ENCODE measurements at places on chromosomes 1 and 21.

DNA sequence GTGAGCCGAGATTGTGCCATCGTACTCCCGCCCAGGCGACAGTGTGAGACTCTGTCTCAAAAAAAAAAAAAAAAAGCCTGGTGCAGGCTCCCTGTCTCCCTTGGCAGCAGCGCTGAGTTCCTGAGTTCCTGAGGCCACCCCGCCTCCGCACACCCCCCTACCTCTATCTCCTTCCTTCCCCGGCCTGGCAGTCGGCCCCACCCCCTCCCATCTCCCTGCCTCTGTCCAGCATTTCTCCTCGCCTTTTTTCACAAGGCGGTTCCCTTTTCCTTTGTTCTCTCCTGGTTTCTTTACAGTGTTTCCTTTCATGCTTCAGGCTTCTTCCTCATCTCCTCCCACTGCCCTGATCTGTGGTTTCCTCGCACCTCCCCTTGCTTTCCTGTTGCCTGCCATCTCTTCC is 2.7 kb downstream of the RORC start:
- no peak for DNase-seq

- no peak for DNase-seq
Measured at GRCh38 chr1:157785248-157785647, 8.3 kb upstream of the FCRL2 start.

DNA sequence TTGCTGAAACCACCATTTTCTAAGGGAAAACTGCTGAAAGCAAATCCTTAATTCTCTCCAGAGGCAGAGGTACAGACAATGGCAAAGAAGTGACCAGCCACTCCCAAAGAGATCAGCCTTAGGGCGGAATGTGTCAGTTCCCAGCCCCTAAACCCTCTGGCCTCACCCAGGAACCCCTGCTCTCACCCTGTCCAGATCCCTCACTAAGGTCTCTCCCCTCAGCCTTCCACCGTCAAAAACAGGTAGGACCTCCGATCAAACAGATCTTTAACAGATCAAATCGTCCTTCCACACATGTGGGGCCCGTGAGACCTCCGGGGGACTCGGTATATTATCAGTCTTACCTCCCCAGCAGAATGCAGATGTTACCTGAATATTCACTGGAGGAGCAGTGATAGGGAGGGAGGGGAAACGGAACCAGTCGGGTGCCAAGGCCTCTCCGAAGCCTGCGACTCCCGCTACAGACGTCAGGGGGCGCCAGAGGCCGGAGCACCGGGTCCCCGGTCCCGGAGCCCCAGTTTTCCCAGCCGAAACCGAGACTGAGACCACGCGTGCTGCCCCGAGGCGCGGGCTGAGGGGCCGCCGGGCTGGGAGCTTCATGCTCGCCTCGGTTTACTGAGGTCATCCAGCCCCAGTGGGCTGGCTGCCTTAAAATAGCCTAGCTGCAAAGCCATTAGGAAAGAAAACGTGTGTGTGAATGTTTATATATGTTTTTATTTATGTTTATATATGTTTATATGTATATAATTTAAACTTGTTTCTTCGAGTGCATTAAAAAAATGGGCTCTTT is 23.6 kb downstream of the GPA33 start:
- DNase-seq: peak; percentile 89

DNA sequence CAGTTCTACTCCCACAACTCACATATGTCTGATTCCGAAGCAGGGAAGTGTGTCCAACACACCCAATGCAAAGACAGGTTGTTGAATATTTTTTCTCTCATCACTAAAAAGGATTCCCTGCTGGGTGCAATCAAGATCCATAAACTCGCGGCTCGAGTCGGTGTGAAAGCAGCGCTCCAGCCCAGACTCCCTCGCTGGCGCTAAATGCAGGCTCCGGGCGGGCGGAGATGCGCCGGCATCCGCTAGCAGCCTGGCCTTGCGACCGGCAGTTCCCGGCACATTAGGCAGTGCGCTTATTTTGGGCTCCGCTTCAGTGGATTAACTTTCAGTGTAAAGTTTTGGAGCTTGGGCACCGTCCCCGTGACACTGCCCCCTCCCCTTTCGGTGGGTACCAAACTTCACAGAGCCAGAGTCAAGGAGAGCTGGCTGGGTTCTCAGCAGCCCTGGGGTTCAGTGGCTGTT is 87.7 kb upstream of the POU3F1 start:
- DNase-seq: peak; percentile 49

DNA sequence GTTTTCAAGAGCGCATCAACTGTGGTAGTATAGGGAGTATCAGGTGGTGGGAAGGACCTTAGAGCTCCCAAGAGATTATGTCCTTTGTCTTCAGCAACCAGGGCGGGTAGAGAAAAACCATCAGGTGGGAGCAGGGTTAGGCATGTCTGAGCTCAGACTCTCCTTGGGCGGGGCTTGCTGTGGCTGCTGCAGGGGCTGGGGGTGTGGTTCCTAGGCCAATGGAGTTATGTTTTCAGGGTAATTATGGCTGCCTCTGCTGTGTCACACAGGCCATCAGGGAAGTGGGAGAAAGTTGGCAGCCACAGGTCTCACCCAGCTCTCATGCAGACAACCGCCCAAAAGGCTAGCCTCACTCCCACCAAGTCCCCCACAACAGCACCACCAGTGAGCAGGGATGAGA is 74.9 kb downstream of the FCRL5 start:
- DNase-seq: no peak

DNA sequence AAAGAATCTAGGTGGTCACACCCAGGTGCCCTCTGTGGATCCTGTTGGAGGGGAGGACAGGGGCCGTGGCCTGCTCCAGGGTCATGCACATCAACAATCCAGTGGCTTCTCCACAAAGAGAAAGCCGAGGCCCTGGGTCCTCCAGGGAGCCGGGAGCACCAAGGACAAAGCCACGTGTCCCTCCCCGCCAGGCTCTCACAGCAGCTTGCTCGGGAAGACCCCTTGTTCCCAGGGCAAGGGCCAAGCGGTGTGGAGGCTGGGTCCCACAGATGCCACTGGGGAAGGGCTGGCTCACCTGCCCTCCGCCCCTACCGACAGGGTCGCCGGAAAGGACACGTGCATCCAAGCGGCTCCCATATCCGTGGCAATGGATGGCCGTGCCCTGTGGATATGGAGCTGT is 192.9 kb upstream of the VAMP3 start:
- no peak for DNase-seq

- no peak for DNase-seq
Measured at GRCh38 chr1:180923021-180923841, 10.5 kb downstream of the KIAA1614 start.

GRCh38 chr21:42614396-42614795 is 39.0 kb upstream of the PDE9A start:
- DNase-seq: no peak

DNA sequence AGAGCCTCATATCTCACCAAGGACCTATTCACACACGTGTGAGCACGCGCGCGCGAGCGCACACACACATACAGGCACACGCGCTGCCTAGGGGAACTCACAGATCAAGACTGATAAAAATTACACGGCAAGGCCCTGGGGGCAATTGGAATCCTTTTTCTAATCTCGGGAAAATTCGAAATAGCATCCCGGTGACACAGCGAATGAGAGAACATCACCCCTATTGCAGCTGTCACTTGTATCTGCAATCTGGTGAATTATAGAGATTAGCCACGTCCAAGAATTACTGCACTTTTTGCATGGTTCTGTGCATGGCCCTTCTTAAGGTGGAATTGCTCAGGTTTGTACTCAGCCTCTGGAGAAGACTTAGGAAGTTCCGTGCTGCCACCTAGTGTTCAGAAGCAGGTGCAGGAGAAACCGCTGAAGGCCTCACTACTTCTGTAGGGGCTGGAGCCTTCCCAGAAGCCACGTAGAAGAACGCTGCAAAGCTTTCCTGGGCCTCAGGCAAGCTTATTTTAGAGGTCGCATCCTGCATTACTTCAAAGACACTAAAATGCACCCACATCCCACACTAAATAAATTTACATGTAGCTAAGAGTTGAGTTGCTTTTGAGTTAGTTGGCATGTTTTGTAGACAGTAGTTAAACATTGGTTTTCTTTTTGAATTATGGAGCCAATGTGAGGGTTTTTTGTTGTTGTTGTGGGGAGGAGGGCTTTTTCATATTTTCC is 229.2 kb upstream of the CAMK1G start:
- peak; percentile 78 for DNase-seq

- DNase-seq: peak; percentile 79
Measured at GRCh38 chr1:184296466-184297243, 90.2 kb upstream of the C1orf21 start.

GRCh38 chr1:150613061-150613920 is 16.1 kb downstream of the ENSA start:
- no peak for DNase-seq

DNA sequence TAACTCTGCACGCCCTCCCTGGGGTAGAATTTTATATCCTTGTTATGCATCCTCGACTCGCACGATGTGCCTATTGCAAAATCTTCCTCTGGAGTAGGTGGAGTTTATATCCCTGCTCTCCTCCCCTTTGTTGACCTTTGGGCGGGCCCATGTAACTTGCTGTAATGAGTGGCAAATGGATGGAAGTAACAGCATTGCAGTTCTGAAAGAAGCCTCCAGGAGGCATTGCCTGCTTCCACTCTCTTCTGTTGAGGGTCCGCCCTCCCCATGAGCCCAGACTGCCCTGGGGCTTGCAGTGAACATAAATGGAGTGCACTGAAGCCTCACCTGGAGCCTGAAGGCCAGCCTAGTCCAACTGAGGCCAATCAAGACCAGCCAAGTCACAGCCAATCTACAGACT is 62.2 kb upstream of the GRIK3 start:
- DNase-seq: no peak

GRCh38 chr1:169338617-169339016 is 29.0 kb downstream of the NME7 start:
- no peak for DNase-seq

DNA sequence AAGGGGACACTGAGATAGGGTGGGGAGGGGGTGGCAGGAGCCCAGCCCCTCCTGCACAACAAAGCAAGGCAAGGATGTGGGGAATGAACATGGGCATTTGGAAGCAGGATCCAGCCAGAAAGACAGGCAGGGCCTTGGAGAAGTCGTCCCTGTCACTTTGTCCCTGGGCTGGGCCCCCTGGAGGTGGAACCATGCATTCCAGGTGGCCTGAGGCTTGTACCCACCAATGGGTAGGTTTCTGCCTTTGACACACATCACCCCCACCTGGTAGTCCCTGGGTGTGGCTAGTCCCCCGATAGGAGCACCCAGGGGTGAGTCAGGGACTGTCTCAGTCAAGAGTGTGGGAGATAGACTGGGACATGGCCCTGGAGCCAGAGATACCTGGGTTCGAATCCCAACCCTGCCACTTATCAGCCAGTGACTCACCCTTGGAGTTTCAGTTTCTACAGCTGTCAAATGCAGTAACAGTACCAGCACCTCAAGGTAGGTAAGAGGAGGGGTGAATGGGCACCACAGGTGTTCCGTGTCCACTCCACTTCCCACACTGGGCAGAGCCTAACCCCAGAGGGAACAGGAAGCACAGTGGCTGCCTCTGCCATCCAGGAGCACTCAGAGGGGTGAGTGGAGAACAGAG is 10.0 kb downstream of the PLA2G2D start:
- no peak for DNase-seq

DNA sequence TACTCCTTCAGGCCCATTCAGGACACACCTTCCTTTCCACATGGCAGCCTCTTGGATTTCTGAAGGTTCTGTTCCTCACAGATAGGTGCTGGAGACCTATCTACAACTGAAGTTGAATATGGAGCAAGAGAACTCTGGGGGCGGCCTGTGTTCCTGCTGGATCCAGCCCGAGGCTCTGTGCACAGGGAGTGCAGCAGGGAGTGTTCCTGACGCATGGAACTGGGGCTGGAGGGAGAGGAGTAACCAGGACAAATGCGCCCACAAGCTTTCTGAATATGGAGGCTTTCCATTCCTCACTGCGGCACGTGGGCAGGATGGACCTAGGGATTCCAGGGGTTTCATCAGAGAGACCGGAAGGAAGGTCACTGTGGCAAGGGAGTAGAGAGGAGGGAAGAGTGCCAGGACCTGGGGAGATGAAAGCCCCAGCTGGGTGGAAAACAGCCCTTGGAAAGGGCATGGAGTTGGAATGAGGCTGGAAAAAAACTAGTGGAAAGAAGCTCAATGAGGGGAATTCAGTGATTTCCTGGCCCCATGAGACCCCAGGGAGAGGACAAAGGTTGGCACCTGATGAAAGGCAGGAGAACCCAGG is 12.5 kb downstream of the PM20D1 start:
- no peak for DNase-seq

GRCh38 chr1:244730934-244731434 is 78.1 kb downstream of the DESI2 start:
- no peak for DNase-seq

DNA sequence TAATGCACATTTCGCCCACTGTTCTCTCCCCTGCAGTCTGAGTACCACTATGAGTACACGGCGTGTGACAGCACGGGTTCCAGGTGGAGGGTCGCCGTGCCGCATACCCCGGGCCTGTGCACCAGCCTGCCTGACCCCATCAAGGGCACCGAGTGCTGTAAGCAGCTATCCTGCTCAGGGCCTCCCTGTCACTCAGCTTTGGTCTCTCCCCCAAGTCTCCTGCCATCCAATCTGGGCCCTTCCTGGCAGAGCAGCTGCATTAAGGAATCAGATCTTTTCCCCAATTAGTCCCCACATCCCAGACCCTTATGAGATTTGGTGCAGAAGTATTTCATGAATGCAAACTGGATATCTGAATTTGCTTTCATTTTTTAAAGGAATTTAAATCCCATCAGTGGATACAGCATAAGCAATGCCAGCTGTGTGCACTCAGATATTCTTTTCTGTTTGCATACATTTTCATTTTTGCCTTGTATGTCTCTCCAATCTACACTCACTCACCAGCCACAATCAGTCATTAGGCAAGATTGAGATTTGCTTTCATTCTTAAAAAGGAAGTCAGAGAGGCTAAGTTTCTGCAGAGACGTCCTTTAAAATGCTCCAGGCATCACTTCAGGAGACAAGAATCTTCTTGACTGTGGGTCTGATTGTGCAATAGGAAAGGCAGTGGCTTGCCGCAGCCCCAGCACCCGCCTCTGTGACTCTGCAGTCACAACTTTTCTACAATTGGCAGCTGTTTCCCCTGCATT is 48.1 kb downstream of the ELAPOR1 start:
- no peak for DNase-seq

DNA sequence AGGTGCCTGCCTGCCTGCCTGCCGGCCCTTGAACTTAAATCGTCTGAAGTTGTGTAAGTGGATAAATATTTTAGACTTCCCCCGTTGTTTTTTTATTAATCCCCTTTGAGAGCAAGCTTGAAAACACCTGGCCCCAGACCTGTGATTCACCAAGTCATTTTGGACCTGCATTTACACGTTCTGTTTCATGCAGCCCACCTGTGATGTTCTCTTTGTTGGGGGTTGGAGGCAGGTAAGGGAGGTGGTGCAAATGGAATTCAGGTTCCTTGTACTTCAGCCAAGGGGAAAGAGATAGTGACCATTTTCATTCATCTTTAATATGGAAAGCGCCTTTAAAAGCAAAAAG is 1.2 kb downstream of the SLC37A1 start:
- DNase-seq: no peak

GRCh38 chr21:41897047-41897669 is 18.0 kb upstream of the PRDM15 start:
- DNase-seq: no peak

DNA sequence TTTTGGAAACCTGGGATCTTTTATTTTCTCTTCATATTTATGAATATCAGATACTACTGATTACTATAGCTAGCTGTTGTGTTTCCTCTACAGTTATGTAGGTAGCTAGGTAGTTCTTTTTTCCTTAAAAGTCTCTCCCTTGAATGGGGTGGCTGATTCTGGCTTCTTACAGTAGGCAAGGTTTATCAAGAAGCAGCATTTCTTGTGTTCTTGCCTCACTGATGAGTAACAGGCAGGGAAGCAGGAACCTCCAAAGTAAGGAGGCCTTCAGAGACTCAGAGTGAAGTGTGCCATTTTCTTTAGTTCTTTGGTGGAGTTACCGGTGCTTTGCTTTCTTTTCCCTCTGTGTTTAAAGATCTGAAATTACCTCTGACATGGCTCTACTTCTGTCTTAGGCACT is 56.0 kb downstream of the ZMYM4 start:
- no peak for DNase-seq

GRCh38 chr1:47521034-47521881 is 83.4 kb downstream of the FOXD2 start:
- DNase-seq: no peak
